RWPE2 (cell line): ENCODE measurements at places on chromosomes 6 and 20.

DNA sequence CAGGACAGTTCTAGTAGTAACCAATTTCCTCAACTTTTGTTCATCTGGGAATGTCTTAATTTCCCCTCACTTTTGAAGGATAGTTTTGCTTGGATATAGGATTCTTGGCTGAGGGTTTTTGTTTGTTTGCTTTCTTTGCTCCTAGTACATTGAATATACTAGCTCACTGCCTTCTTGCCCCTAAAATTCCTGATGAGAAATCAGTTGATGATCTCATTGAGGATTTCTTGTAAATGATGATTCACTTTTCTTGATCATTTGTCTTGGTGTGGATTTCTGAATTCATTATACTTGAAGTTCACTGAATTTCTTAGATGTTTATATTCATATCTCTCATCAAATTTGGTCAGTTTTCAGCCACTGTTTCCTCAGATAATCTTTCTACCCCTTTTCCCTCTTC, 49.1 kb upstream of the PRDM1 start:
- no peak for DNase-seq

DNA sequence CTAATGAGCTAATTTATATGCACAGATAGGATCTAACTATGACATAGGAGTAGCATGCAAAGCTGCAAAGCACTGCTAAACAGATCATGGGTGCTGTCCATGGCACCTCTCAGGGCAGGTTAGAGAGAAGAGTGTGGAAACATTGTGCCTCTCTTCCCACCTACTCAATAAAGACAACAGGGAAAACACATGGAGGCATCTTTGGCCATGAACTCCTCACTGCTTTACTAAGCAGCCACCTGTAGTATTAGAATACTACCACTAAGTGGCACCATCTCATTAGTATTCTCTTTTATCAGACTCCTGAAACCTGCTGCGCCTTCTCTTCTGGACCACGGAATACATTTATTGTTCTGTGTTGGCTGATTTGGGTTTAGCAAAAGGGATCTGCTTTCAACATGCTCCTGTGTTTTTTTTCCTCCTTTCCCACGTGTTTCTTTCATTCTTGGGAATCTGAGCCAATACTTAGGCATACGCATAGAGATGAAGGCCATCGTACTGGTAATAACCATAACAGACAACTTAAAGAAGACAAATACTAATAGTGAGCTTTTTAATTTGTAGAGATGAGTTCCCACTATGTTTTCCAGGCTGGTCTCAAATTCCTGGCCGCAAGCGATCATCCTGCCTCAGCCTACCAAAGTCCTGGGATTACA, 9.4 kb upstream of the HDDC2 start:
- DNase-seq = no peak

- DNase-seq = peak; percentile 87
Observed at GRCh38 chr6:53544470-53545308, at the start of gene GCLC. GCLC (minus strand) TSS chr6:53545101; CDS start chr6:53544645, 456 bp downstream.

- no peak for DNase-seq
Observed at GRCh38 chr20:4855097-4855496, 133.4 kb downstream of the PRND start.

DNA sequence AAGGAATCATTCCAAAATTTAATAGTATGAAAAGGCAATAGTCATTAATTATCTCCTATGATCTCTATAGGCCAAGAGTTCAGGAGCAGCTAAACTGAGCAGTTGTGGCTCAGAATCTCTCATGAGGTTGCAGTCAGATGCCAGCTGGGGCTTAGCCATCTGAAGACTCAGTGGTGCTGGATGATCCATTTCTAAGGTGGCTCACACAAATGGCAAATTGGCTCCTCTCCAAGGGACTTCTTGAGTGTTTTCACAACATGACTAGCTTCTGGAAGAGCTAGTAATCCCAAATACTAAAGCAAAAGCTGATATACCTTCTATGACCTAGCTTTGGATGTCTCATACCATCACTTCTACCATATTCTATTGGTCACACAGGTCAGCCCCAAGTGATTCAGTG, 104.2 kb downstream of the HAO1 start:
- DNase-seq = no peak

DNA sequence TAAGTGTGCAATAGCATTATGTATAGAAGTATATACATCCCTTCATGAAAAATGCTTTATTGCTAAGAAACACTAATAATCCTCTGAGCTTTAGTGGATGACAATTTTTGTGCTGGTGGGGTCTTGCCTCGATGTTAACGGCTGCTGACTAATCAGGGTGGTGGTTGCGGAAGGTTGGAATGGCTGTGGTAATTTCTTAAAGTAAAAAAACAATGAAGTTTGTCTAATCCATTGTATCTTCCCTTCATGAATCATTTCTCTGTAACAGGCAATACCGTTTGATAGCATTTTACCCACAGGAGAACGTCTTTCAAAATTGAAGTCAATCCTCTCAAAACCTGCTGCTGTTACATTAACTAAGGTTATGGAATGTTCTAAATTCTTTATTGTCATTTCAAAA, 816.5 kb upstream of the GJE1 start:
- no peak for DNase-seq

DNA sequence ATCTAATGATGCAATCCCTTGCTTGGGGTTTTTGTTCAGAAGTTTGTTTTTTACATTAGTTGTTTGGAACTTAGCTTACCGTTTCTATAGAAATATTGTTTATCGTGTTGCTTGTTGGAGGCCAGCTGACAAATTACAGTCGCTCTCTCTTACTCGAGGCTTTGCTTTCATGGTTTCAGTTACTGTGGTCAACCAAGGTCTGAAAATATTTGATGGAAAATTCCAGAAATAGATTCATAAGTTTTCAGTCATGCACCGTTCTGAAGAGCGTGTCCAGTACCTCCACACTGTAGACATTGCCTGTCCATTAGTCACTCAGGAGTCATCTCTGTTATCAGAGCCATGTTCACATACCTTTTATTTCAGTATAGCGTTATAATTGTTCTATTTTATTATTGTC, 47.9 kb downstream of the DEK start:
- no peak for DNase-seq

DNA sequence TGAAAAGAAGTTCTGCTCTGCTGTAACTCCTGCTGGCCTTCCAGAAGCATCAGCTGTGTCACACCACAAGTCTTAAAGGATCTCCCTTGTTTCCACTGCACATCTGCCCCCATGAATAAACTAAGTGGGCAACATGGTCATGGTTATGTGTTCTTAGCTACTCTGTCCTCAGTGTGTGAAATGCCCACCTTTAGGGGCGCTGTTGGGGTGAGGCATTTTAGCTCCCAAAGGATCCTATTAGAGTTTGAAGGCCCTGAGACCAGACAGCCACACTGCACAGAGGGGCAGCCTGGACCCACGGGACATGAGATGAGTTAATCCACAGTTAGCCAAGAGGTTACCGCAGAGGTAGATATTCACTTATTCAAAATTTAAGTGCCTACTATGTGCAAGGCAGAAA, 294.3 kb upstream of the QKI start:
- no peak for DNase-seq

DNA sequence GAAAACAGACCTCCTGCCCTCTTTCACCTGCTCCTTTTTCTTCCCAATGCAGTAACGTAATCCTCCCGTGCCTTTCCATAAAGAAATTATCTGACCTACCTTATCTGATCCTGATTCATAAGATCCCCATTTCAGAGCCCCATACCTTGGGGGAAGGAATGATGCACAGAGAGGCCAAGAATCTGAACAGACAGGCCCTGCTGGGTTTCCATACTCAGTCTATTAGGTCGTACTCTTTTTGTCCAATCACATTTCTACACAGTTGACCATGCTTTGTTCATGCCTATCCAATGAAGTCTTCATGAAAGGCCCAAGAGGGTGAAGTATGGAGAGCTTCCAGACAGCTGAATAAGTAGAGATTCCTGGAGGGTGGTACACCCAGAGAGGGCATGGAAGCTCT, 25.3 kb downstream of the SRPK1 start:
- DNase-seq = no peak

GRCh38 chr6:210104-210456, 82.2 kb upstream of the DUSP22 start:
- no peak for DNase-seq

- no peak for DNase-seq
Observed at GRCh38 chr6:155890409-155890808, 434.8 kb upstream of the NOX3 start.

GRCh38 chr6:18160911-18161310, 5.7 kb downstream of the KDM1B start:
- no peak for DNase-seq

DNA sequence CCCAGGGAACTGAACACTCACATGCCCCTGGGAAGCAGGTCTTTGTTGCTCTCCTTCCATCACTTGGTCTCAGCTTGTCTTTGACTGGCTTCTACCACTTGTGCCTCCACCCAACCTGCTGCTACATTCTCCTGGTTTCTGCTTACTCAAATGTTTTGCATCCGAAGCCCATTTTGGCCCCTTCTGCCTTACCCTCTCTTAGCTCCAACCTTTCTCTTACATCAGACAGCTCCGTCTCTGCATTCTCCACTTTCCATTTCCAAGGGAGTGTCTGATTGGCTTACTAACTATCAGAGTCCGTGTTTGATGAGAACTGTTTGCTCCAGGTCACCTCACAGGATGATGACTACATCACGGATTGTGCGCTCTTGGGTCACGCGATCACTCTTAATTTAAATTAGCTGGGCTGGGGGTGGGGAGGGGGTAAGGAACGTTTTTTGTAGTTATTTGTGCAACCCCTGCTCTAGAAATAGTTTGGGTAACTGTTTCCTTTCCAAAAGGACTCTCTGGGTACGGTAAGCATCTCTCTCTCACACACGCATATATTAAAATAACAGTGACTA, 844 bp upstream of the ABRACL start:
- DNase-seq = no peak

DNA sequence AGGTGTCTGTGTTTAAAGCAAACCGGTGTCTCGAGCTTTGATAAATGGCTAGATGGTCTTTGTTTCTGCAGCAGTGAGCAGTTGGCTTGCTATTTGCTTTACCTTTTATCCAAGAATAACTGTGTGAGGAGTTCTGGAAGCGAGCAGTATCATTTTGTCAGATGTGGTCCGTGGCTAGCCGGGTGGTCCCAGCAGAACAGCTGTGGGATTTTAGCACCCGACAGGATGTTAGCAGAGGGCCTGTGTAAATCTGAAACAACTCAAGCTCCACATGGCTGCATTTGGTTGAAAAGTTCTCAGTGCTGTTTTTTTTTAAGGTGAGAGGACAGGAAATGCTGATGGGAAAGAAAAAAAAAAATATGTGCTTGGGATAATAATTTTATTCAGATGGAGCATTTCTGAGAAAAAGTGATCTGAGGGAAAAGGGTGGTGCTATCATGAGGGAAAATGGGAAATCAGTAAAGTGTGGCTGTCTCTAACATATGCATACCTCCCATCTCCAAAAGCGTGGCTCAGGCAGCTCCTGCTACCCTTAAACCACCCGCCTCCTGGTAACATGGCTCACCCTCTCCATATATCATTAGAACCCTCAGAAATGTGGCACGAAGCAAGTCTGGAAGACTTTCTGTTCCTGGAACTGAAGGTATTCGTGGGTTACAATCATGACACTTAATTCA, 215.4 kb downstream of the TSHZ2 start:
- no peak for DNase-seq

DNA sequence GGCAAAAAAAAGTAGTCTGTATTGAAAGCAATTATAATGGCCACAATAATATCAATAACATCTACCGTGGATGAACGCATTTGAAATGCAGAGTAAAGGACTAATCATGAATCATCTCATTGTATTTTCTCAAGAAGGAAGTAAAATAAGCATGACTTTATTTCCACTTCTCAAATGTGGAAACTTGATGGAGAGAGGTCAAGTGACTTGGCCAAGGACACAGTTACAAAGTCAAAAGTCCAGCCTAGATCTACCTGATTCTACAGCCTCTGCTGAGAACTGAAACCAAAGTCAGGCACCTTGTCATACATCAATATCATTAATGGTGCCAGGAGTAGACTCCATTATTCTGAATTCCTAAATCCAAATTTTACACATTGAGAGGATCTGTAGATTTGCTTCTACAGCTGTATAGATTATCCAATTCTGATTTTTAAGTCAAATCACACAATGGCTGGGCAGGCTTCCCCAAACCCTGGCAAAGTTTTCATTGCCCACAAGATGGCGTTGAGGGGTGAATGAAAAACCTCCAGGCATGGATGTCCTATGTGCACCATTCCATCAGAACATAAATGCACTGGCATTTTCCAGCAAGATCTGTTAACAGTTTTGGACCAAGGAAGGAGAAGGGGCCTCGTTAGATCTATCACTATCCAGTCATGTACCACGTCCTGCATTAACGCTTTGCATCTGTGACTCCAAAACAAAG, 423.1 kb downstream of the MAFB start:
- DNase-seq = no peak

DNA sequence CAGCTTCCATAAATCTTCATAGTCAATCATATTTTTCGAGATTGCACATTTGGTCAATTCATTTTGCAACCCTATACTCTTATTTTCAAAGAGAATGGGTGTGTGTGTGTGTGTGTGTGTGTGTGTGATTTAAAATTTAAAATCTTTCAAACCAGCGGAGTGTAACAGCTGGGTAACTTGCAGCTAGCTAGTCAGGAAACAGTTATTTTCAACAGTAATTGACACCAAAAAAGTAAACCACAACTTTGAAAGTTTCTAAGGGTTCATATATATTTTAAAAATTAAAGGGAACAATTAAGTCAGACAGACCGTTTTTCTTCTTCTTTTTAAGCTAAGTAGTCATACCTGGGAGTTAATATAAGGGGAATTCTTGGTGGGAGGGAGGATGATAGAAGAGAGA, 57.0 kb downstream of the PRR18 start:
- DNase-seq = no peak

GRCh38 chr20:11734431-11734830, 183.3 kb upstream of the BTBD3 start:
- DNase-seq = no peak

GRCh38 chr6:27318973-27319372, 6.9 kb upstream of the POM121L2 start:
- DNase-seq = no peak

- DNase-seq = peak; percentile 85
Observed at GRCh38 chr20:61251529-61252393, at the start of gene CDH4. CDH4 (plus strand) TSS chr20:61252261.

DNA sequence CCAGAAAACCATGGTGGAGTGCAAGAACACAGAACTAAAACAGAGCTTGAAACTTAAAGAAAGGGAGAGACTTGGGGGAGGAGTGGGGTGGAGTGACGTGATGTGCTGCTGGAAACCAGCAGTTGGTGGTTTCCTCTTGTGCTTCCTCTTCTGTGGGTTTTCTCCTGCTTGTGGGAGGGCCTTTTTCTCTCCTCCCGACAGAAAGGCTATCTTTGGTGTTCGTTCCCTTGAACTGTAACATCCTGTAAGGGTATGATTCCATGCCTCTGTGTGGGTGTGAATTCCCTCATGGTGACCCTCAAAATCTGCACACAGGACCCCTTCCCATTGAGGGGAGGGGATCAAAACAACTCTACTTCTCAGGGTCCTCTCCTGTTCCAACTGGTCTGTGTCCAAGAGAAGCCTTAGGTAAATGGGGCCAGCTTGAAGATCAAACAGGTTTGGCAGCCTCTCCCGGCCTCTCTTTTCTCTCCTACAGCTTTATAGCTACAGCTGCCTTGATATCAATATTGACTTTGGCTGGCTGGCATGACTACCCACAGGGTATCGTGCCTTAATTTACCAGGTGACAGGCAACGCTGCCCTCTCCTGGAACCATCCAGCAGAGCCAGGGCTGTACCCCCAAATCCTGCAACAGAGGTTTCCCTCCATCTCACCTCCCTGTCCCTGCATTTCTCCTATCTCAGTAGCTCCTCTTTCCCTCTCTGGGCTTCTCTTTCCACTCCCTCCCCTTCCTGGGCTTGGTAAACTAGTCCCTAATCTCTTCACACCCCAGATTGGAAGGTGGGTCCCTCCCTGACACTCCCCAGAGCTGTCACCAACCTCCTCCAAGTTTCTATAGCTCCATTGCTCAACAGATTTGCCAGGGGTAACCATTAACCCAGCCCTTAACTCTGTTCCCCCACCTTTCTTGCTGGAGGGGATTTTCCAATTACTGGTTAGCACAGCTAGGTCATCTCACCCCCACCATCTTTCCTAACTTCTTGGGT, 1.5 kb upstream of the MSH5 start:
- no peak for DNase-seq
